Activated CD8-positive, alpha-beta memory T cell treated with anti-CD3 and anti-CD28 coated beads for 1 hour (primary cell): ENCODE measurements at places on chromosomes 12 and 14.

GRCh38 chr14:77609922-77610321 lies 6.5 kb downstream of the SPTLC2 start:
- DNase-seq, result no peak

DNA sequence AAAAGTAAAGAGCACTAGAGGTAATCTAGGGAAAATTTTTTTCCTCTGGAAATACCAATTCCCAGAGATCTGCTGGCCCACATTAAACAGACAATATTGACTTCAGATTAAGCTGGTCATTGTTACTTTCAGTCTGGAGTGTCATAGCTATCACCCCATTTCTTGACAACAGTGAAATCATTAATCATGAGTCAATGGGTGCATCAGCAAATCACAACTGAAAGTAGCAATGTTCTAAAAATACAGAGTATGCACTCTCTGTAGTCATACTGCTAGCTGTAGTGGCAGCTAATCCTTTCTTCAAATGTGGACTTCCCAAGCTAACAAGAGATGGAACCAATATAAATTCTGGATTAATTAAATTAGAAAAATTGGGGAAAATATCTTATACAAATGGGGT lies 129.9 kb downstream of the CPNE8 start:
- no peak for DNase-seq

DNA sequence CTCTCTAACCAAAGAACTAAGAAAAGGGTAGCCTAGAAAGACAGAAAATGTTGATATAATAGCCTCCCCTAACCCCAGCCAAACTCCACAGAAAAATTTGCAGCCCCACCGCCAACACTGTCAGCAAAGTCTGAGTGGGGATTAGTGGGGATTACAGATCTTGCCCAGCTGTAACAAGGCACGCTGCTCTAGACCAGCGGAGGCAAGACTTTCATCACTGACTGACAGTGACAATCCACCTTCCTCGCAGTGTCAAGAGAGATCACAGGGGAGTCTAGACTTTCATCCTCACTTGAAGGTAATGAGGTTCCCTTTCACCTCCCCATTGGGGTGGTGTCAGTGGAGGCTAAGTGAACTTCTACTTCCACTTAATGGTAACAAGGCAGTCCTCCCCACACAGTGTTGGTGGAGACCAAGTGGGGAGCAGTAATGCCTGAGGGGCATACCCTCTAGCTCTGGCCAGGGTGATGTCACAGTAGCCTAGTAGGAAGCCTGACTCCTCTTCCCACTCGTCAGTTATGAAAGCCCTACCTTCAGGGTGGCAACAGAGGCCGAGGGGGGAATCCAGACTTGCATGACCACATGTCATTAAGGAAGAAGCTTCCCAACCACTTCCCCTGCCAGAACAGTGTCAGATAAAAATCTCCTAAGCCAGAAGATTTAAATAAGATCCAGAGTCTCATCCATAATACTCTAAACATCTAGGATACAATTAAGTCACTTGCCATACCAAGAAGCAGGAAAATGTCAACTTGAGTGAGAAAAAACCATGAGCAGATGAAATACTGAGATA lies 91.7 kb upstream of the RASSF8 start:
- no peak for DNase-seq

- no peak for DNase-seq
Observed at GRCh38 chr14:66758031-66758613, 250.2 kb downstream of the GPHN start.

DNA sequence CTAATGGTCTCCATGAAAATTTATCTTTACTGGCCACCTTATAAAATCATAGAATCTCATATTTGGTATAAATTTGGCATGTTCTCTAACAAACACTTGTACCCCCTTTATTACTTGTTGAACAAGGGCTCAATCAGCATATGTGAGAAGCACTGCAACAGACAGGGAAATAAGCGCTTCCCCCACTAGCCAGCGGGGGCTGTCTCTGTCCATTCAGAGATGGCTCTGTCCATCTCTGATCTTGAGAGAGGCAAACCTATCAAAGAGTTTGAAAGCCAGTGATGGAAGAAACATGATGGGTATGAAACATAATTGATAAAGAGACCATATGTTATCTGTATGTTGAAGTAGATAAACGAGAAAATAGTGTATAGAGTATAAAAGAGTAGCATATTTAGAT lies 326.8 kb downstream of the PDZRN4 start:
- no peak for DNase-seq

DNA sequence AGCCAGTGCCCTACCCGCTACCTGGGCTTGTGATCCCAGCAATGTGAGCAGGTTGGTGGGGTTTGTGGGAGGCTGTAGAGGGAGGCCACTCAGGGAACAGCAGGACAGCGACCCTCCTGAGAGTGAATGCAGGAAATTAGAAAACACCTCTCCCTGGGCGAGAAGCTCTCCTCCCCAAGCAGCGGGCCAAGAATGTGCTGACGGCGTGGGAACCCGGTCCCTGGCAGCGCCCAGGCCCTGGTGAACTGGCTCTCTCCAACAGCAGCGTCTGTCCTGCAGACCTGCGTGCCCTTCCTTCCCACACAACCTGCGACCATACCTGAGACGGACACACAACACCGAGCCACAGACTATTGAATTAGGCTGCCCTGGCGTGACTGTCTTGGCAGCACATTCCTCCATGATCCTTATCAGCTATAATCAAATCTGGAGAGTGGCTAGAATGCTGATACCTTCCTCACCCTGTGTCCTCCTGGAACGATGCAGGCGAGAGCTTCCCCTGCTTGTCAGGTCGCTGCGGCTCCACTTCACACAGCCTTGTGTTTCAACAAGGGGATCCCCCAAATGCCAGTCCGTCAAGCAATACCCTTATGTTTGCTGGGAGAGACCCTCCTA lies 114.8 kb upstream of the GSC start:
- DNase-seq, result no peak

GRCh38 chr12:42180990-42181596 lies 36.4 kb upstream of the GXYLT1 start:
- no peak for DNase-seq

GRCh38 chr12:53179687-53180219 lies 769 bp upstream of the ZNF740 start:
- DNase-seq, result no peak

DNA sequence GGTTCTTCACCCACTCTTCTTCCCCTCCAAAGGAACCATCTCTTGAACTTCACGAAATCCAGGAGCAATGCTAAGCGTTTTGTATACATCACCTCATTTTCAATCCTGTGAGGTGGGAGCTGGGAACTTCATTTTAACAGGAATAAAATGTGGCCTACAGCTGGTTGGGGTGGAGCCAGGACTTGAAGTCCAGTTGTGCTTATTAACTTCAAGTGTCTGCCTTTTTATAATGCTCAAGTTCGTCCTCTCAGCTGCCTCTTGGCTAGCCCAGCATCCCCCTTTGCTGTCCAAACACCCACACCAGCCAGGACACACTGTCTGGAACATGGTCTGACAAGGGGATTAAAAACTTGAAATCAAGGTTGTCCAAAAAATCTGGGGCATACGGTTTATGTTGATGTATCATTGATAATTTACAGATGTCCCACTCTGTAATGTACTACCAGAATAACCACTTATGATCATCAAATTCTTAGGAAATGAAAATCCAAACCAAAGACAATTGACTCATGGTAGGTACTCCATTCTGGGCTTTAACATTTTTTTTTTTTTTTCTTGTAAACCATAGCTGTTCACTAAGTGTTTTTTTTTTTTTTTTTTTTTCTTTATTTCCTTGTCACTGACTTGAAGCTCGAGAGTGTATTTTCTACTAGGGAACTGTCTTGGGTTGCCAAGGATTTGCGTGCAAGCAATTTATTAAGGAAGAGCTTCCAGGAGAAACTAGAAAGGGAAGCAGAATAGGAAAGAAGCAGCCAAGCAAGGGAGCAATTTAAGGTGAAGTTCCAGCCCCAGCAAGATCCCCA lies 252.3 kb downstream of the EFCAB11 start:
- no peak for DNase-seq

GRCh38 chr12:14171106-14171505 lies 189.7 kb upstream of the GRIN2B start:
- no peak for DNase-seq

DNA sequence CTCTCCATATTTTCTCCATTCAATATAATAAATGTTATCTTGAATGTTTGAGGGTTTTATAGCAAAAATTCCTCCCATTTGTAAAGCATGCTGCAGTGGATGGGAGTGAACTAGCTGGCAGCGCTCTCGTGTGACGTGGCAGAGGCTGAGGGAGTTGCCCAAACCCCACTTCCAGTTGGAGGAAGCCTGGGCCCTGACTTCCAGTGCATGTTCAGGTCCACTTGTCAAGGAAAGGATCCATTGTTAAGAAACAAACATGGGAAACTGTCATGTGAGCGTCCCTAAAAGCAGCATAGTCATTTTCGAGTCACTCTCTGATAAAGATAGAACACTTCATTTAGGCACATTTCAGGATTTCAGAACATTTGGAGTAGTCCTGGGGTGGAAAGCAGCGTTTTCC lies 116.6 kb downstream of the SLC25A47 start:
- DNase-seq, result no peak

GRCh38 chr12:113766131-113766878 lies 199.8 kb downstream of the RBM19 start:
- no peak for DNase-seq

- no peak for DNase-seq
Observed at GRCh38 chr14:105495101-105495989, 4.3 kb downstream of the TEDC1 start.

DNA sequence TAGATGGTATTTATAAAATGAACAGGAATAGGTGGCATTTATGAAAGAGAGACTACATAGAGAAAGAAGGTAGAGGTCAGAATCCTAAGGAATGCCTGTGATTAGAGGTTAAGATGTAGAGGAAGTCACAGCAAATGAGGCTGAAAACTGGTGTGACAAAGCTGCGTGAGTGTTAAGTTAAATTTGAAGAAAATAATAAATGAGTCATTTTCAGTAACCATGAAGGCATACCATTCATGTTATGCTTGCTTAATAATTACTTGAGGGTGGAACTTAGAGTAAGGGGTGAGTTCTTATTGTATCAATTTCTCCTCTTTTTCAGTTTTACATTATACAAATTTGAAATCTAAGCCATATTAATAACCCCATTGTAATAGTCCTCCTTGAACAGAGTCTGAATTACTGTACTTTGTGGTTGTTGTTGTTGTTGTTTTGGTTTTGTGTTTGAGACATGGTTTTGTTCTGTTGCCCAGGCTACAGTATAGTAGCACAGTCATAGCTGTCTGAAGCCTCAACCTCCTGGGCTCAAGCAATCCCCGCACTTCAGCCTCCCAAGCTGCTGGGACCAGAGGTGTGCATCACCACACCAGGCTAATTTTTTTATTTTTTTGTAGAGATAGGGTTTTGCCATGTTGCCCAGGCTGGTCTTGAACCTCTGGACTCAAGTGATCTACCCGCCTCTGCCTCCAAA lies 761.5 kb downstream of the GALC start:
- no peak for DNase-seq

- no peak for DNase-seq
Observed at GRCh38 chr14:23058654-23059504, 1.6 kb upstream of the CDH24 start.

GRCh38 chr12:56668197-56668457 lies 20.0 kb downstream of the PTGES3 start:
- no peak for DNase-seq

DNA sequence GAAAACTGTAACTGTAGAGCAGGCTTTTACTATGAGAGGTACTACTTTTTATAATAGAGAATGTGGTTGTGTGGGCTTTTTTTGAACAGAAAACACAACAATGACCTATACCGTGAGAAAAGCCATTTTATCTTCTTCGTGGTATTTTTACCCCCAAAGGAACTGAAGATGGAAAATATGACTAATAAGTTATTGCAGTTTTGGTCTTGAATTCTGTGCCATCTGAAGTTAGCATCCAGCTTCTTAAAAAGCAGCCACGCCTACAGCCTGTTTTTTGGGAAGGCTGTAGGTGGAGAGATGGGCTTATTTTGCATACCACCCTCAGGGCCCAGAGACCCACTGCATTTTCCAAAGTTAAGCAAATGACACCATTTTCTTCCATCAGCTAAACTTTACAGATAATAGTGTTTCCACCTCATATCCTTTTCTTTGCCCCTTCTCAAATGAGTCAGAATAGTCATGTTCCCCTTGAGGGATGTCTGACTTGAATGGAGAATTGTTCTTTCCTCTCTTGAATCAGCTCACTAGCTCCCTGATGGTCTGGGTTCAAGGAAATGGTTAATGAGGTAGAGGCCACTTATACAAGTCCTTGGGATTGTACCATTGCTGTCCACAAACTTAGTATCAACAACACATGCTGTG lies 53.0 kb downstream of the TBC1D30 start:
- no peak for DNase-seq

GRCh38 chr14:91111443-91111842 lies 2.4 kb upstream of the DGLUCY start:
- no peak for DNase-seq

DNA sequence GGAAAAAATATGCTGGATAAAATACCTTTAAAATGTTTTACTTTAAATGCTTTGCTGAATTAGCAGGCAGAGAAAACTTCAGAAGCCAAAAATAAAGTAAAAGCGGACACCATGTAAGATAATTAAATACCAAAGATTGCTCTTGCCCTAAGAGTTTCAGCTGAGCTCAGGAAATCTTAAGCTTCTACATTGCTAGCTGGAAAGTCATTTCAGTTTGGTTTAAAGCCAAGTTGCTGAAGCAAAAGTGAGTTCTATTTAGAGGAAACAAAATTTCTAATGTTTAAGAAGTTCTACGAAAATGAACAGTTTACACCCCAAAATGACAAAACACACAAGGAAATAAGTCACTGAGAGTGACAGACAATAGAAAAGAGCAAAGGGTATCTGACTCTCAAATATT lies 310.0 kb downstream of the ADAMTS20 start:
- no peak for DNase-seq

DNA sequence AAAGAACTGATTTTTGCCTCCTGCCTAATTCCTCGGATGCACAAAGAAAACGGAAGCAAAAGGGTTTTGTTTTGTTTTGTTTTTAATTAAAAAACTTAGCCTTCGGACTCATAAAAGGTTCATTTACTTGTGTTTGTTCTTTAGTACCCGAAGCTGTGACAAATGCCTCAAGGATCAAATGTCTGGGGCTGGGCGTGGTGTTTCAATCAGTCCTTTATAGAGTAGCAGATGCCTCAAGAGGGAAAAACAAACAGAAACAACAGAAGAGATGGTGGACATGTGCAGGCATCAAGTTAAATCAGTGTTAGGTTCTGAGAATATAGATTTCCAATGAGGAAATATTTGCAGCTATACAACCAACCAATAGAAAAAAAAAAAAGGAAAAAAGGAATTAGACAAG lies 1.6 kb upstream of the WIF1 start:
- no peak for DNase-seq

DNA sequence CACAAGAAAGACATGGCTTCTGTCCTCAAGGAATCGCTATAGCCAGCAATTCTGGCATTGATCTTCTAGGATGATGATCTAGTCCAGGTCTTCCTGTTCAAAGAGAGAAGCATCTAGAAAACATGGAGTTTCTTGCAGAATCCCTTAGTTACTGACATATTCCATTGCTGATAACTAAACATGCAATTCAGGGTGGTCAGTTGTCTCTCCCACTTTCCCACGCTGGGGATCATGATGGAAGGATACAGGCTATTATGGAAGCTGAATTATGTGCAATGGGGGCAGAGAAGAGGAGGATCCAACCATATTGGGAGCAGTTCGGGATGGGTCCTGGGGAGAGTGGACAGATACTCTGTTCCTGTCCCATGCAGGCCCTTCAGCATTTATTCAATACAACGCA lies 9.8 kb upstream of the RPH3A start:
- no peak for DNase-seq
